Natural killer cell (primary cell): ENCODE measurements at places on chromosomes 5 and 9. TPM values are rescaled to one million over a fixed set of nuclear protein-coding genes. Genes with fewer than 3 reads are reported as not detected.

Gene HSPB3
- not detected for total RNA-seq

DNA sequence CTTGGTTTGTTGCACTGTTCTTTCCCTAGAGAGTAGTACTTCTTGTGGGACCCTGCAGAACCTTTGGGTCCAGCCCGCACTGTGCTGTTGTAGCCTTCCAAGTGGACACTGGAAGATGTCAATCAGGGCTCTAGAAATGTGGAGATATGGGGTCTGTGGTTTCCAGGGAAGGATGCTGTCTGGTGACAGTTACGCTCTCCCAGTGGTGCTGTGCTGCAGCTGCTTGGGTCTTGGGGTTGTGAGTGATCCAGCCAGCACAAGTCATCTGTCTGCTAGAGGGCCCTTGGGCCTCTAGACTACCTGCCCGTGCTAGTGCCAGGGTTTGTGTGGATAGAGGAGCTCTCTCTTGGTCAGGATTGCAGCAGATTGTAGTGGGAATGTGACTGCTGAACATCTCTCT, 484.5 kb downstream of the DMAC1 start:
- DNase-seq = no peak

Gene SH3TC2
- 0.58 TPM for total RNA-seq

DNA sequence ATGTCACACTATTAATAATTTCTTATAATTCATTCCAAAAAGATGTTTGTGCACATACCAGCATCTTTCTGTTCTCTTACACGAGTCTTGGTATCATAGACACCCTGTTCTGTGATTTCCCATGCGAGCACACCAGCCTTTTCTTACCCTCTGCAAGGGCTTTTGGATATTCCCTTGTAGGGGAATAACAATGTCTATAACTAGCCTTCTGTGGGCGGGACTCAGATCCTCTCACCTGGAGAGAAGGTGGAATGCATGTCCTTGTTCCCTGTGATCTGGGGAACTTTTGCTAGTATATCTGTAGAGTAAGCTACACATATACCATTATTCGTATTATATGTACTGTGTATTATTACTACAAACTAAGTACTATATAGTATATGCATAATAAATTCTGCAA, 44.8 kb downstream of the EHMT1 start:
- no peak for DNase-seq

Gene ZBTB34
- total RNA-seq = 13.9 TPM

Gene PAX5
- total RNA-seq = 1.3 TPM

- no peak for DNase-seq
These were observed 17.1 kb upstream of the SPOUT1 start for GRCh38 chr9:128846680-128847030.

DNA sequence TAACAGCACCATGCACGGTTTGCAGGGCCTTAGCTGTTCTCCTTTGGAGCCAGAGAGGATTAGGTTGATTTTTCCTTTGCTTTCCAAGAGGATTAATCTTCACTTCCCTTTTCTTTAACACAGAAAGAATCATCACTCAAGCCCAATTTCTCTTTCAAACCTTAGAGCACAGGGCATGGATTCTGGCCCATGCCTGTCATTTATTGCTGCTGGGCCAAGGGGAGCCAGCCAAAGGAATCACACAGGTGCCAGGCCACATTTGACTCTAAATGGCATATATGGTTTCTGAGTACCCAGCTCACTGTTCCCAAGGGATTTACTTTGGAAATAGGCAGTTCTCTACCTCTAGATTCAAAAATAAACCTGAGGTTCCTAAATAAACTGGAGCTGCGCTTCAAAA, 58.3 kb downstream of the FBXL7 start:
- DNase-seq = no peak

Gene PSAT1
- total RNA-seq = 3.3 TPM

GRCh38 chr5:96904054-96904931, 28.0 kb downstream of the ERAP2 start:
- DNase-seq = no peak

- DNase-seq = no peak
These were observed 76.0 kb upstream of the DAP start for GRCh38 chr5:10836986-10837385.

GRCh38 chr5:129609710-129610109, 138.2 kb upstream of the MINAR2 start:
- no peak for DNase-seq

Gene TICAM2
- 1.4 TPM for total RNA-seq

Gene C9orf57
- not detected for total RNA-seq

DNA sequence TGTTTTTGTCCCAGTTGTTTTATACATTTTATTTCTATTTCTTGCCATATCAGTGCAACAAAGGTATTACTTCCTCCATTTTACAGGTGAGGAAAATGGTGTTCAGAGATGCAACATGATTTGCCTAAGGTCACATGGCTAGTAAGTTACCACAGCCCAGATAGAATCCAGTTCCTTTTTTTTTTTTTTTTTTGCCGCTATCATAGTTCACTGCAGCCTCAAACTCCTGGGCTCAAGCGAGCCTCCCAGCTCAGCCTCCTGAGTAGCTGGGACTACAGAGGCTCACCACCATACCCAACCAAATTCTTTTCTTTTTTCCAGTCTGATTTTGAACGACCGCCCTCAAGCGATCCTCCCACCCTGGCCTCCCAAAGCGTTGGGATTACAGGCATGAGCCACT, 480 bp upstream of the CCDC69 start:
- no peak for DNase-seq

GRCh38 chr9:87259543-87260518, 237.8 kb upstream of the DAPK1 start:
- no peak for DNase-seq

DNA sequence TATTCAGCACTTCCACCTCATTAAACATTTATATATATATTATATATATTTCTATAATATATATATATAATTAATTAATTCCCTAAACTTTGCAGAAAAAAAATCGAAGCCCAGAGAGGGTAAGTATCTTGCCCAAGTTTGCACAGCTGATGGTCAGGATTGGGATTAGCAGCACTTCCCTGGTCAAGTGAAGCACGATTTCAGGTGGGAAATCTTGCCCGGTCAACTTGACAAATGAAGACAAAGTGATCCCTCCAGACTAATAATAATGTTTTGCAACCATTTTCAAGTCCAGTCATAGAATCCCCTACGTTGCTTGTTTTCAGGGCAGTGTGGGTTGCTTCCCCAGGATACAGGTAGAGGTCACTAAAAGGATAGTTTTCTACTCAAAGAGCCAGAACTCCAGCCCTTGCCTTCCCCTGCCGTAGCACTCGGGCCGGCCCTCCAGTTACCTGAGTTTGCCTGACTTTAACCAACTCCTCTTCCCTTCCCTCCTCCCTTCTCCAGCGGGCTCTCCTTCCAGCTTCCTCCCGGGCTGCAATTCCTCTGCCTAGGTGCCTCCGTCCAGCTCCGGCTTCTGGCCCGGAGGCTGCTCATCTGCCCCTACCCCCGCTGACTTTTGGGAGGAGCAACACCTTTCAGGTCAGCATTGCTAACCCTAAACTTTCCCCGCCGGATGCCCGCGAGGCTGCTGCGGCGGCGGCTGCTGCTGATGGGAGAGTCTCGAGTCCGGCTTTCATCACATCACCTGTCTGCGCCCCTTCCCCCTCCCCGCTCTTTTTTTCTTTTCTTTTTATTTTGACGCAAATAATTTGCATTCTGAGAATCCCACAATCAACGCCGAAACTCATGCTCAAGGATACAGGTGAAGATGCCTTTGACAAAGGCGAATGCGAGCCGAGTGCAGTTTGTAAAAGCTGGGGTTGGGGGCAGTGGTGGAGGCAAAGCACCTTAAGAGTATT, 930 bp downstream of the PRLR start:
- no peak for DNase-seq

GRCh38 chr5:150587856-150588595, 52.4 kb upstream of the SYNPO start:
- no peak for DNase-seq

GRCh38 chr5:154110716-154111115, 71.9 kb downstream of the MFAP3 start:
- DNase-seq = no peak

DNA sequence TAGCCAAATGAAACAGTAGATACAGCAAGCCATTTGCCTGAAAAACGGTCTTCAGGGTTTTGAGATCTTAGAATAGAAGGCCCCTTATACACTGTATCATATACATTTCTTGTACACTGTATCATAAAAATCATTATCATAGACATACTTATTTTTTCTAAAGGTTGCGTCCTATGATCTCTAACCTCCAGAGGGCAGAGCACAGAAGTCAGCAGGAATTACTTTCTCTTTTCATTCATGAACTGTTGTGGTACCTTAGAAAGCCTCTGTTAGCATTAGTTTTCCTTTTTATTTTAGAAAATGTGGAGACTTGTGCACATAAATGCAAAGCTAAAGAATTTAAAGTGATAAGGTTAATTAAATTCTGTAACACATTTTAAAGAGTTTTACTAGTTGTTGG, 115.4 kb downstream of the OXCT1 start:
- DNase-seq = no peak

- no peak for DNase-seq
These were observed 52.2 kb upstream of the SPATA31E1 start for GRCh38 chr9:87830446-87830845.

DNA sequence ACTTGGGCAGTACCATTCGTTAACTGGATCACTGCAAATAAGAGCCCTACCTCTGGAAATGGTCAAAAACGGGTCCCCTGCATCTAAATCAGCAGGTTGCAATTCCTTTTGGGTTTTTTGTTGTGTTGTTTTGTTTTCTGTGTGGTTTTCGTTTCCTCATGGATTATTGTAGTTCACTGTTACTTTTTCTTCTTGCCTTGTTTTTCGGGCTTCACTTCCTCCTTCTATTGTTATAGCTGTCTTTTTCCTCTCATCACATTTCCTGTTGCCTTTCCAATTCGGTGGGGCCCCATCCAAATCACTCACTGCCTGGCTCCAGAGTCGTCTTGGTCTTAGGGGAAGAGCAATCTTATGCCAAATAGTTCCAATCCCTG, 8.7 kb upstream of the SSBP2 start:
- no peak for DNase-seq

Gene C9orf78
- total RNA-seq = 97.6 TPM
